ENCODE measurements at places on chromosomes 11 and 22.

DNA sequence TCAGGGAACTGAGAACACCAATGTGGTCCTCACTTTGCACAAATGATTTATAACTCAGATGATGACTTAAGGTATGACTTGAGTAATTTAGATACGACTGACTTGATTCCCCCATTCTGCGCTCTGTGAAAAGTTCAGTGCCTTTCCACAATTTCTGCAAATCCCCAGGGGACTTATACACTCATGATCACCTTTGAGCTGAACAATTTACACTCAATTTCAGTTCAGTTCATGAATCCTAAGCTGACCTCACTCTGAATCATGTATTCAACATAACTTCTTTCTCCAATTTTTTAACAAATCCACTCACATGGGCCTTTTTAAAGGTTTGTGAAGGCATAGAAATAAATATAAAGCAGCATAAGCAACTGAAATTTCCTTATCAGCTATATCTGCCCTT is 274.2 kb downstream of the FAM76B start:
- no peak for DNase-seq

- no peak for DNase-seq
Measured at GRCh38 chr22:17477391-17477833, 85.9 kb upstream of the SLC25A18 start.

DNA sequence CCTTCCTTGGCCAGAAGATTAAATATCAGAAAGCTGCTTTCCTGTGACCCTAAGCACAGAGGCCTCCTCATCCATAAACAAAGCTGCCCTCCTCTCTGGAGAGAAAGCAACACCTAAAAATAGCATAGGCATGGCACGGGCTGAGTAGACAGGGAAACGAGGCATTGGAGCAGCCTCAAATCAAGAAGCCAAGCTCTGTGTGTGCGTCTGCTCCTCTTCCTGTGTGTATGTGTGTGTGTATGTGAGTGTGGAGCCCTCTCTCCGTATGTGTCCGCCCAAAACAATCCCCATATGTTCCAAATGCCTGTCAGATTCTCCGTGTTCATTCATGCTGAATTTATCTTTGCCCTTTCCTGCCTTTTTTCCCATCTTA is 24.0 kb downstream of the KCNJ5 start:
- DNase-seq: no peak

GRCh38 chr11:131616481-131617140 is 246.2 kb downstream of the NTM start:
- DNase-seq: no peak

DNA sequence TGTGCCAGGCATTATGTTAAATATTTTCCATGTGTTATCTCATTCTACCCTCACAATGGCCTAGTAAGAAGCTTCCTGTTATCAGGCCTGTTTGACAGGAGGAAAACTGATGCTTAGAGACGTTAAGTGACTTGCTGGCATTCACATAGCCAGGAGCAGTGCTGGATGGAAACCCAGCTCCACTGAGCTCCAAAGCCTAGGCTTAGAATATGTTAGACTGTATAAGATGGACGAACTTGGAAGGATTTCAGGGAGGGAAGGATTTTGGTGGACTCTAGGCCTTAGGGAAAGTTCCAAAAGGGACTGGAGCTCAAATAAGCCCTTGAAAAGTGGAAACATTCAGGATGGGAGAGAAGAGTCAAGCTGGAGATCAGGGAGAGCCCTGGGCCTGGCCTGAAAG is 2.1 kb downstream of the CD44 start:
- DNase-seq: no peak

DNA sequence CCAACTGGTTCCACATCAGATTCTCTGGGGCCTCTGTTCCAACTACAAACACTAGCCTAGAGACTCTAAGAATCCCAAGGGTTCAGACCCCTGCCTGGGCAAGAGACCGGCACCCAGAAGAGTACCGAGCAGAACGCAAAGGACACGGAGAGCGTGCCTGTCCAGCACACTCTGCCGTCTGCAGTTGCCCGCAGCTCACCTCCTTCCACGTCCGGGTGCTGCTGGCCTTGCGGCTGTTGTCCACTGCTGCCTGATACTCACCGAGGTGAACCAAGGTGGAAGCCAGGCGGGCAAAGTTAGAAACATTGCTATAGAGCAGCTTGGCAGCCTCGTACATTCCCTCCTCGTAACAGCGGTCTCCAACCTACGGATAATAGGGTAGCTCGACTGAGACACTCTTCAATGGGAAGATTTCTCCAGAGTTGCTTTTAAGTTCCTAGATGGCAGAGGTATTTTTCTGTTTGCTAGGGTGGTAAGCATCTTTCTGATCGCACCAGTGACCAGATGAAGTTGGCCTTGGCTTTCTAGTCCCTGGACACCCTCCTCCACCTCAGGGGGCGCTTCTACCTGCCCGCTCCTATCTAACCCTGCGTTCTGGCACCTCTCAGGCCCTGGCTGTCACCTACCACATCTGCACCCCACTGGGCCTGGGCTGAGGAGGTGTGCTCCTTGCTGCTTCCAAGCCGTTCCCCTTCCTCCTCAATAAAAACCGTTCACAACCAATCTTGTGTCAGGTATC is 22.8 kb upstream of the SLC25A1 start:
- DNase-seq: no peak

DNA sequence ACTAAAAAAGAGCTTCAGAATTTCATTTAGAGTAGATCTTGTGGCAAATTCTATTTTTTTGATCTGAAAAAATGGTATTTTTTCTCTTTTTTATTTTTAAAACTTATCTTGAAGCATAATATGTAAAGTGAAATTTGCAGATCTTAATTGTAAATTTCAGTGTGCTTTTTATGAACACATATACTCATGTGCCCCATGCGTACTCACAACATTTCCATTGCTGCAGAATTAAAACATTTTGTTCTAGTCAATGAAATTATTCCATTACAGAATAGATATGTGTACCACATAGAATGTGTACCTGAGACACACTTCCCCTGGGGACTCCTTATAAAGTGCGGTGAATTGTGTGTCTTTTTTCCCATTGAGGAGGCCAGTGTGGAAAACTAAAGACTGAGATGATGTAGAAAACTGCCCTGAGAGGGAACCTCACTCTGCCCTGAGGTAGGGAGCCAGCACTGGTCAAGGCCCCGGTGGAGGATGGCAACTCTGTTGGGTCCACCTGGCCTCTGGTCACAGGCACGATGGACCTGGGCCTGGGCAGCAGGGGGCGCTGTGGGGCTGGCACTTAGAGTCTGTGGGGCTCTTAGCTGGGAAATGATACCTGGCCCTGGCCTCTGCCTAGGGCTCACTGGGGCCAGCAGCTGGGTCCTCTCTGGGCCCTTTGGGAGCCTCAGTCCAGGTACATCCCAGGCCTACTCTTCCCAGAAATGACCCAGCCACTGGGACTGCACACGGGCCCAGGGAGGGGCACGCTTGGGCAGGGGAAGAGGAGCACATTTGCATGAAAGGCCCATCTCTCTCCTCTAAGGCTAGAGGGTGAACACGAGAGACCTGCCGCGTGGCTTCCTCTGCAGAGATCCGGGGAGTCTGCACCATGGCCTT is 77.9 kb upstream of the TOP3B start:
- DNase-seq: no peak

GRCh38 chr11:86610559-86611341 is 61.7 kb downstream of the ME3 start:
- no peak for DNase-seq

GRCh38 chr11:107669191-107669740 is 42.6 kb downstream of the SLN start:
- no peak for DNase-seq

- DNase-seq: no peak
Measured at GRCh38 chr11:83122050-83122449, 34.9 kb upstream of the PCF11 start.

- DNase-seq: no peak
Measured at GRCh38 chr11:59770869-59771268, 15.7 kb downstream of the STX3 start.

DNA sequence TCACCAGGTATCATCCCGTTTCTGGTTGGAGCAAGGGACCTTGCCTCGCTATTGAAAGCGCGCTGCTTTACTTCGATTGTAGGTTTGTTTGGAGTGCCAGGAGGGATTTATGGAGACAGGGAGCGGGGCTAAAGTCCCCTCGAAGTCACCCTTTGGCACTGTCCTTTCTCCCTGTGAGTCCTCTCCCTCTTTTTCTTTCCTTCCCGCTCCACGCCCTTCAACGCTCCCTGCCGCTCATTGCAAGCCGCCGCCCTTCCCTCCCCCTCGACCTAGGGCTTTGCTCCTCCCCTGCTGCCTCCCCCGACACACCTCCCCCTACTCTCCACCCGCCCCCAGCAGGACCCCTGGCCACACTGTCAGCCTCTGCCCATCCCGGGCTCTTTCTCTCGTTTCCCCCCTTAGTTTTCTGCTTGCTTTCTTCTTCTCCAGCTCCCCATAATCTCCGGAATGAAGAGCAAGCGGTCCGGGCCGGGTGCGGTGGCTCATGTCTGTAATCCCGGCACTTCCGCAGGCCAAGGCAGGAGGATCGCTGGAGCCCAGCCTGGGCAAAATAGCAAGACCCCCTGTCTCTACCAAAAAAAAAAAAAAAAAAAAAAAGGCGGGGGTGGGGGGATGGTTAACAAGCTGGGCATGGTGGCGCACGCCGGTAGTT is 41.0 kb downstream of the AHNAK start:
- no peak for DNase-seq

DNA sequence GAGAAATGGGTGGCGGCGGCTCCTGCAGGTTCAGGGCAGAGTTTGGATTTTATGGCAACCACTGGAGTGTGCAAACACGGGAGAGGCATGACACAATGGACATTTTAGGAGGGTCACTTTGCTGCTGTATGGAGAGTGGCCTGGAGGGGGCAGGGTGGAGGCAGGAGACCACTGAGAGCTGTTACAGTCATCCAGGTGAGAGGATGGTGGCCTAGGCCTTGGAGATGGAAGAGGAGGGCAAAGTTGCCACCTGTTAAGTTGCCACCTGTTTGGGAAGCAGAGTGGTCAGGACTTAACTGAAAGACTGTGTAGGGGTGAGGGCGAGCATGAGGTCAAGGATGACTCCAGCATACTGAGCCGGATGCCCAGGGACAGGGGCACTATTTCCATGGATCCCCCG is 2.3 kb upstream of the RAD9A start:
- no peak for DNase-seq
